ENCODE measurements at places on chromosomes 4 and X.

- no peak for DNase-seq
Observed at GRCh38 chr4:4853371-4853823, 6.1 kb upstream of the MSX1 start.

- DNase-seq = no peak
Observed at GRCh38 chr4:3706565-3707422, 59.4 kb upstream of the ADRA2C start.

DNA sequence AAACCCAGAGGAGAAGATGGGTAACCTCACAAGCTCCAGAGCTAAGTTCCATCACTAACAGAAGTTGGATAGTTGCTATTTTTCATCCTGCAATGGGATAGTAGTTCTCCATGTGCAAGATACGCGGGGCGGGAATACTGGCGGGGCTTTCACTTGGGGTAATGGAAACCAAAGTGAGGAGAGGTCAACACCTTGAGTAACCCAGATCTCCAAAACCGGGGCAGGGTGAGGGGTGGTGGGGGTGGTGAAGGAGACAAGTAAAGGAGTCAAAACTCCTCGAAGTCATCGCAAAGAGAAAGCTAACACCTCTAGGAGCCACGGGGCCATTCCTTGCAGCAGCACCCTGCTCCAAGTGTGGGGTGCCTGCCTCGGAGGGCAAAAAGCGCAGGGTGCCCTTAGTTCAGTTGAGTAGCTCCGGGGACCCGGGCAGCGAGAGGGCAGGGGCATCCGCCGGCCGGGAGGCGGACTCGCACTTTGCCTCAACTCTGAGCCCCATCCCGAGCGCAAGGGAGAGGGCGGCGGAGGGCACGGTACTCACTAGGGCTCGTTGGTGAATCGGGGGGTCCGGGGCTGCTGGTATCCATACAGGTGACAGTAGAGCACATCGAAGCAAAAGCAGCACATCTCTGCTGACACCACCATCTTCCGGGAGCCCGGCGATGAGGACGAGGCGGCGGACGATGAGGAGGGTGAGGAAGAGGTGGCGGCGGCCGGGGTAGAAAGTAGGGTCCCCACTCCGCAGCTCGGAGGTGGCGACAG, 645 bp downstream of the AMMECR1 start:
- DNase-seq = peak; percentile 26

GRCh38 chr4:37359261-37359660, 114.7 kb downstream of the NWD2 start:
- DNase-seq = no peak

- DNase-seq = no peak
Observed at GRCh38 chr4:138961129-138961528, 54.5 kb upstream of the NOCT start.

GRCh38 chr4:7807351-7807921, 132.2 kb downstream of the AFAP1 start:
- no peak for DNase-seq

DNA sequence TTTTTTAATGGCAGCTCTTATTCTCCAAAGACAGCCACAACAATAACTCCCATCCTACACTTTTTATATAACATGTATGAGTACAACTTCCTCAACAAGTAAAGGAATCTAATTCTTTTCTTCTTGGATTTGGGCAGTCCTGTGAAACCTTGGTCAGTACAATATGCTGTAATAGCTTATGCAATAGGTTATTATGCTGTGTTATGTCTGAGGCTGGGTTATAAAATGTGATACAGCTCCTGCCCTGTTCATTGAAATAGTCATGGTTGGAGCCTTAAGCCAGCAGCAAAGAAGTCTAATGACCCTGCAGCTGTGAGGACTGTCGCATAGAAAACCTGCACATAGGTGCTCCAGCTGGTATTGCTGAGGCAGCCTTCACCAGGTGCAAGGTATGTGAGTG, 215.8 kb upstream of the RASGEF1B start:
- no peak for DNase-seq

- DNase-seq = peak; percentile 28
Observed at GRCh38 chrX:102515975-102516941, at the start of gene TMSB15A. TSS of gene TMSB15A (minus strand) at chrX:102516739.

GRCh38 chr4:85084371-85085094, 118.0 kb upstream of the WDFY3 start:
- peak; percentile 31 for DNase-seq

- no peak for DNase-seq
Observed at GRCh38 chr4:64807821-64808220, 398.6 kb upstream of the TECRL start.
